Stimulated activated CD4-positive, alpha-beta T cell treated with anti-CD3 and anti-CD28 coated beads, Interleukin-12 subunit alpha, Interleukin-12 subunit beta, amount 100 ng/mL, for 4 hours (primary cell): ENCODE measurements at places on chromosomes 13 and 19.

GRCh38 chr13:55410398-55411330, 1730.1 kb upstream of the PRR20A start:
- no peak for DNase-seq

- no peak for DNase-seq
These were observed 36.1 kb downstream of the ZSWIM9 start for GRCh38 chr19:48206397-48207093.

GRCh38 chr13:101869553-101869952, 417.1 kb downstream of the ITGBL1 start:
- no peak for DNase-seq

GRCh38 chr13:111247552-111247951, 72.9 kb upstream of the TEX29 start:
- no peak for DNase-seq

DNA sequence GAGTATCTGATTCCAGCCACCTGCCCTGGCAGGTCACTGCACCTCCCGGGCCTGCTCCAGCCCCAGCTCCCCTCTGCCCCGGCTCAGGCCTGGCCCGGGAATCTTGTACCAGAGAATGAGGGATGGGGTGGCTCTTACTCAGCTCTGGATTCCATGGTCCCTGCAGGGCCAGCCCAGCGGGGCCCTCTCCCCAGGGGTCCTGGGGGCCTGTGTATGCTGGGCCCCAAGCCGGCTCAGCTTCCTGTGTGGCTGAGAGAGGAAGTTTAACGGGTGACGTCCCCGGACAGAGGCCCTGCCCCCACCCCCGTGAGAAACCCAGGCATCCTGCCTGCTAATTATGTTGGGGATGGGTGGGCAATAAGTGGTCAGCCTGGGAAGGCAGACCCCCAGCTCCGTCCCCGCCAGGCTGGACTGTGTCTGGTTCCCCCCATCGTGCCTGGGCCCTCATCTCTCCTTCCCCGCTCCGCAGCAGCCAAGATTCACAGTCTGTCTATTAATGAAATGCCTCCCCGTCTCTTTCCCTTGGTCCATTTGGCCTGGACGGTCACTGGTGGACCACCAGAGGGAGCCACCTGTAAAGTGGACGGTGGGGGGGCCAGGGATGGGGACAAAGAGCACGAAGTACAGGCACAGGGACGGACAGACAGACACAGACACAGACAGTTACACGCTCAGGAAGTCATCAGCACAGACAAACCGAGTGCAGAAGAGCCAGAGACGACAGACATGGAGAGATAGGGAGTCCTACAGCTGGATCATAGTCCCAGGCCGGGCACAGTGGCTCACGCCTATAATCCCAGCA, at the start of gene DENND1C:
TSS of gene DENND1C (minus strand) at position 247 of the 802 bp plus-strand sequence. CDS start at position 155, 92 bp downstream.
- peak; percentile 67 for DNase-seq

DNA sequence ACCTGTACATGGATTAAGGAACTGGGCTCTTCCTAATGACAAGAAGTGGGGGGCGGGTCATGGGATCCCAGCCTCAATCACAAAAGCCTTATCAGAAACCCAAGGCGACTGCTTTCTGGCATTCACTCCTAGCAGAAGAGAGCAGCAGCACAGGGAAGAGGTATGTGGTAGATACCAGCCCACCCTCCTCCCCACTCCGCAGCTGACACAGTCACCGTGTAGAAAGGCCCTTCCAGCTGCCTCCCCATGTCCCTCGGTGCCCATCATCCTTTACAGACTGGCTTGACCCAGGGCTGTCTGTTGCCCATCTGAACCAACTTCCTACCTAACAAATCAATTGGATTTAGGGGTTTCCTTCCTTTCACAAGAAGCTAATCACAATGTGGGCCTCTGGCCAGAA, 3.1 kb upstream of the DHRS12 start:
- no peak for DNase-seq

DNA sequence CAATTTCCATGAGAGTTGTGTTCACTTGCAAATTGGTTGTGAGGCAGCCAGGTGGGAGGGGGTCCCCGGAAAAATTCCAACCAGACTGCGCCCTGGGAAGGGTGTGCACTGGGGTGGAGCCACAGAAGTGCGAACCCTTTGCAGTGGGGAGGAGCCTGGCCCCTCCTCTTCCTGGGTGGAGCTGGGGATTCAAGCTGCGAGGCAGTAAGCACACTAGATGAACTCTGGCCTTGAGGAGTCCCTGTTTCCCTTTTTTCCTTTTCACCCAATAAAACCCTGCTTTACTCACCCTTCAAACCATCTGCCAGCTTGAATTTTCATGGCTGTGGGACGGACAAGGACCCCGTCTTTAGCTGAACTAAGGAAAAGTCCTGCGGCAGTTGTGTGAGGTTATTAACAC, 31.0 kb upstream of the MBNL2 start:
- no peak for DNase-seq

- no peak for DNase-seq
These were observed 5.5 kb downstream of the SLC7A10 start for GRCh38 chr19:33220115-33220514.

GRCh38 chr13:74253161-74253560, 119.0 kb upstream of the KLF12 start:
- DNase-seq = no peak

GRCh38 chr19:3607303-3608078, 816 bp upstream of the TBXA2R start:
- DNase-seq = no peak

GRCh38 chr13:51519771-51520216, 64.5 kb upstream of the WDFY2 start:
- DNase-seq = no peak

DNA sequence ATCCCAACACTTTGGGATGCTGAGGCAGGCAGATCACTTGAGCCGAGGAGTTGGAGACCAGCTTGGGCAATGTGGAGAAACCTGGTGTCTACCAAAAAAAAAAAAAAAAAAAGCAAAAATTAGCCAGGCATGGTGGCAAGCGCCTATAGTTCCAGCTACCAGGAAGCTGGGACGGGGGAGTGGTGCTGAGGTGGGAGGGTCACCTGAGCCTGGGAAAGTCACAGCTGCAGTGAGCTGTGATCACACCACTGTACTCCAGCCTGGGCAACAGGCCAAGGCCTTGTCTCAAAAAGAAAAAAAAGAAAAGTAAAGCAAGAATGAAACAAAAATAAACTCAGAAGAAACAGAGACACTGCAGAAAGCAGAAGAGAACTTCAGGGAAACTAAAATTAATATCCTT, 31.6 kb downstream of the MTRF1 start:
- DNase-seq = no peak

DNA sequence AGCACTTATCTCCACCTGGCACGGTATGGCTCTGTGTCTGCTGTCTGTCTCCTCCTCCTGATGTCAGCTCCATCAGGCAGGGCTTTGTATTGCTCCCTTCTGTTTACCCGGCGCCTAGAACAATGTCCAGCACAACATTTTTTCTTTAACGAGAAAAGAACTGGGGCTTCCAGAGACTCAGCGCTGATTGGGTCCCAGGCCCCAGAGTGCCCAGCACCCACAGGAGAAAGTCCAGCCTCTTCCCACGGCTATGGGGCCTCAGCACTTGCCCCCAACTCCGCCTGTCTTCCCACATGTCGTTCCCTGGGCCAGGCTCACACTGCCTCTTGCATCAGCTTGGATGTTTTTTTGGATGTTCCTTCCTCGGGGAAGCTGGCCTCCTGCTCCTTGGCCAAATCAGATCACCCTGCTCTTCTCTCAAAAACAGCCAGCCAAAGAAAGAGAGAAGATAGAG, 6.9 kb downstream of the MYPOP start:
- no peak for DNase-seq

DNA sequence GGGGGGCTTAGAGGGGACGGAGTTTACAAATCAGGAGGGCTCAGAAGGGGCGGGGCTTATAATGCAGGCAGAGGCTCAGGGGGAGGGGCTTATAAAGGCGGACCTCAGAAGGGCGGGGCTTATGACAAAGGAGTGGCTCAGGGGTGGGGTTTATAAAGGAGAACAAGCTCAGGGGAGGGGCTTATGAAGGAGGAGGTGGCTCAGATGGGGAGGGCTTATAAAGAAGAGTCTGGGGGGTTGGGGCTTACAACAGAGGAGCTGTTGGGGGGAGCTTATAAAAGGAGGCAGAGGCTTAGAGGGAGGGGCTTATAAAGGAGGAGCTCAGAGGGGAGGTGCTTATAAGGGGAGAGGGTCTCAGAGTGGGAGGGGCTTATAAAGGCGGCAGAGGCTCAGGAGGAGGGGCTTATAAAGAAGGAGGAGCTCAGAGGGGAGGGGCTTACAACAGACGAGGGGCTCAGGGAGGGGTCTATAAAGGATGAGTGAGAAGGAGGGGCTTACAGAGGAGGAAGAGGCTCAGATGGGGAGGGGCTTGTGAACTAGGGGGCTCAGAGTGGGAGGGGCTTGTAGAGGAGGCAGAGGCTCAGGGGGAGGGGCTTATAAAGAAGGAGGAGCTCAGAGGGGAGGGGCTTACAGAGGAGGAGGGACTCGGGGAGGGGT, 1.0 kb downstream of the SMIM24 start:
- no peak for DNase-seq

GRCh38 chr13:114177245-114178010, 1.6 kb upstream of the CFAP97D2 start:
- no peak for DNase-seq

DNA sequence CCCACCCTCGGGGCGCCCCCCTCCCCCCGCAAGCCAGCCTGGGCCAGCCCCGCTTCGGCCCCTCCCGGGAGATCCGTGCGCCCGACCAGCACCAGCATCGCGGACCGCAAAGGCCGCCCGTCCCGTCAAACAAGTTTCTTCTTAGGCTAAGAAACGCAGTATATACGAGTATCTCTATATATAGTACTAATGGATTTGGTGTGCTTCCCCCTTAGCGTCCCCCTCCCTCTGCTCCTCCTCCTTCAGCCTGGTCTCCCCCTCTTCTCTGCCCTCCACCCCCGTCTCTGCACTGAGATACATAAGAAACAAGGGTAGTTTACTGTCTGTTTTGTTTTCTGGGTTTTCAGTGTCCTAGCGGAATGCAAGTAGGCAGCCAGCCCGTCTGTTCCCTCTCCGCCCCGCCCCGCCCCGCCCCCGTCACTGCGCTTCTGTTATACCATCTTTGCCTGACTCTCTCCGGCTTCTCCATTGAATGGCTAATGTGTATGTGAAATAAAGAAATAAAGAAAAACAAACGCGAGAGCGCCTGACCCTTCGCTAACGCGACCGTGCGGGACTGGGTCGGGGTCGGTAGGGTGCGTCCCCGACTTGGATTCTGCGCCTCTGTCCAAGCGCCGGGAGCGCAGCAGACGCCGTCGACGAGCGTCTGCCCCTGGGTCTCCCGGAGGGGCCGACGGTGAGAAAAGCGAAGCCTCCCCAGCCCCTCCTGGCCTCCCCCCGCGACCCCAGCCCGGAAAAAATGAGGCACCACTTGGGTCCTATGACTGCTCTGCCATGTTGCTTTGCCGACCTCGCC, 4.2 kb downstream of the LYL1 start:
- DNase-seq = no peak

- DNase-seq = no peak
These were observed 62.7 kb downstream of the SLITRK1 start for GRCh38 chr13:83819611-83820010.

DNA sequence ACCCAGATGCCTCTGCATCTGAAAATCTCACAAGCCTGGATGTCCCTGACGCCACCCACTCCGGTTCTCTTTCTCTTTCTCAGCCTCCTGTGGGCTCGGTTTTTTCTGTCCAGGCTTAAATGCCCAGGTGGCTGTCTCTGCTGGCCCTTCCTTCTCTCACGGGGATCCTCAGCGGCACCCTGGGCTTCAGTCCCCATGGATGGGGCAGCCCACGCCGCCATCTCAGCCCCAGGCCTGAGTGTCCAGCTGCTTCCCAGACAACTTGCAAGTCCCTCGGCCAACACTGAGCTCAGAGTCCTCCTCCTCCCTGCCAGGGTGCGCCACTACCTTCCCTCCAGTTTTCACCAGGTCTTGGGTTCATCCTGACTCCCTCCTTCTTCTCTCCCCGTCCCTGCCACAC, 6.4 kb downstream of the FBN3 start:
- DNase-seq = no peak

DNA sequence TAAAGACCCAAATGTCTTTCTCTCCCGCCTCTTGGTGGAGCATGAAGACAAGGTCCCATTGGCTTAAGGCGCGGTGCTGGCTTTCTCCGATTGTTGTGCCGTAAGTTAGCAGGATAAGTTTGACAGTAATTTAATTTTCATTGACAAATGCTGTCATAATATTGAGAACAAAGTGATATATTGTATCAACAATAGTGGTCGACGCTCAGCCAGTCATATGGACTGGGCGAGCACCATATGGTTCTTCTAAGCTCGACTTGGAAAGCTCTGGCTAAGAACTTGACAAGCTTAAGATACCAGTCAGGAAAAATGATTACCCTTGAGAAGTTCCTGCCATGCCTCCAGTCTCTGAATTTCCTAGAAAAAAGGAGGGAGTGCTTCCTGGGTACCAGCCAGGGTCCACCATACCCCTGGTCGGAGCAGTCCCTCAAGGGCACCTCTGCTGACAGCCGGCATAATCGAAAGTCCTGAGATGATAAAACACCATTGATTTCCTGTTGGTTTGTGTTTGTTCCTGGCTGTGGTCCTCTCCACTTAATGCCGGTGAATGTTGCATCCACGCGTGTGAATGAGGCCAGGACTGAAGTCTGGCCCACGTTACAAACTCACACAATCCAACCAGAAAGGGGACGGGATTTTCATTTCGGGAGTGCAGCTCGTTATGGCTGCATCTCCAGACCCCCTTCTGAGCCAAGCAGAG, 262.1 kb downstream of the ZNF536 start:
- DNase-seq = no peak

- no peak for DNase-seq
These were observed 211.9 kb downstream of the FGF9 start for GRCh38 chr13:21882766-21883165.

DNA sequence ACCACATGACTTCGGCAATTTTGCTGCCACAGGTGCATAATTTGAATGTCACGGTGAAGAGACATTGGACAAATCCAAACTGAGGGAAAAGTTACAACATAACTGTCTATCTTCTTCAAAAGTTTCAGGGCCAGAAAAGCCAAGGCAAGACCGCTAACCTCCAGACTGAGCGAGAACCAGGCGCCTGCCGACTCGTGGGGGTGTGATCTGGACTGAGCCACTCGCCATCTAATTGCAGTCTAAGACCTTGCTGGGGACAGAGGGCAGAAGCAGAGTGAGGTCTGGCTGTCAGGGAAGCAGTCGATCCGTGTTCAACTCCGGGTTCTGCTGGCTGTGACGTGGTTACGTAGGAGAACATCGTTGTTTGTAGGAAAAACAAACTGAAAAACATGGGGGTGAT, 88.6 kb downstream of the SPACA7 start:
- DNase-seq = no peak

GRCh38 chr13:66751691-66752090, 478.4 kb downstream of the PCDH9 start:
- DNase-seq = no peak

GRCh38 chr19:55189403-55189835, 9.3 kb upstream of the SYT5 start:
- DNase-seq = no peak

DNA sequence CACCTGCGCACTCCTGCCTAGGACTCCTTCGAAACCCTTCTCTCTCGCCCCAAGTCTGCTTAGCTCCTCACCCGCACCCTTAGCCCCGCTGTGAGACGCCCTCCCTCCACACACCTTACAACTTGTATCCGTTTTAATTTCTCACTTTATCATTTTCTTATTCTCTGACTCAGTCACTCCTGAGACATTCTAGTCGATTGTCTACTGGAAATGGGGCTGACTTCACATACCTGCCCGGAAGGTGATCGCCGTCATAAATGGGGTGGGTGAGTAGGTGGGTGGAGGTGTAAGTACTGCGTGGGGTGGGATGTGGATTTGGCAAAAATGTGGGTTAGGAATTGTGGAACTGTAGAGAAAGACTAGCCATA, 714 bp downstream of the NDFIP2 start:
- DNase-seq = peak; percentile 66

- DNase-seq = no peak
These were observed 1.5 kb upstream of the NRTN start for GRCh38 chr19:5803441-5803751.
